ENCODE measurements at places on chromosomes 7 and 10.
A peak's percentile ranks its signal among the peaks of the same experiment; 100 is the strongest.

- no peak for DNase-seq
Measured at GRCh38 chr7:151454932-151455530, 15.1 kb upstream of the CRYGN start.

DNA sequence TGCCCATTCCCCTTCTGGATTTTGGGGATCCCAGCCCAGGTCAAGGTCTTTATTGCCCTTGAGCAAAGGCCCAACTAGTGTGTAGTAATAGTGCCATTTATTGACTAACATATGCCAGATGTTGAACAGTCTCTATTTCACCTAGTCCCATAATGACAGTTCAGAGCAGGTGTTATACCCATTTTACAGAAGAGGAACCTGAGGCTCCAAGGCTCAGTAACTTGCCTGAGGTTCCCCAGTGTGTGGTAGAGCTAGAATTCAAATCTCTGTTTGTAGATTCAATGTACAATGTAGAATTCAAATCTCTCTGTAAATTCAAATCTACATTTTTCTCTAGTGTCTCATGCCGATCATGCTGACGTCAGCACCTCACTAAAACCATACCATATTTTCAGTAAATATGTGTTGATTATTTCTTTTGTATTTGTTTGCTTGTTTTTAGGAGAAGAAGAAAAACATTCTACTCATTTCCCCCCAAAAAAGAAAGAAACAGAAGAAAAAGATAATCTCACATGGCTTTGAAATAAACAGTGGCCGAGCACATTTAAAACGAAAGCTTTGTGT, 329.7 kb downstream of the PRPF18 start:
- no peak for DNase-seq

GRCh38 chr7:99789441-99790070, 5.6 kb upstream of the CYP3A4 start:
- DNase-seq, result no peak

GRCh38 chr7:132009778-132010177, 453.4 kb upstream of the PODXL start:
- DNase-seq, result no peak

- no peak for DNase-seq
Measured at GRCh38 chr7:93429563-93429962, 145.0 kb downstream of the CALCR start.

DNA sequence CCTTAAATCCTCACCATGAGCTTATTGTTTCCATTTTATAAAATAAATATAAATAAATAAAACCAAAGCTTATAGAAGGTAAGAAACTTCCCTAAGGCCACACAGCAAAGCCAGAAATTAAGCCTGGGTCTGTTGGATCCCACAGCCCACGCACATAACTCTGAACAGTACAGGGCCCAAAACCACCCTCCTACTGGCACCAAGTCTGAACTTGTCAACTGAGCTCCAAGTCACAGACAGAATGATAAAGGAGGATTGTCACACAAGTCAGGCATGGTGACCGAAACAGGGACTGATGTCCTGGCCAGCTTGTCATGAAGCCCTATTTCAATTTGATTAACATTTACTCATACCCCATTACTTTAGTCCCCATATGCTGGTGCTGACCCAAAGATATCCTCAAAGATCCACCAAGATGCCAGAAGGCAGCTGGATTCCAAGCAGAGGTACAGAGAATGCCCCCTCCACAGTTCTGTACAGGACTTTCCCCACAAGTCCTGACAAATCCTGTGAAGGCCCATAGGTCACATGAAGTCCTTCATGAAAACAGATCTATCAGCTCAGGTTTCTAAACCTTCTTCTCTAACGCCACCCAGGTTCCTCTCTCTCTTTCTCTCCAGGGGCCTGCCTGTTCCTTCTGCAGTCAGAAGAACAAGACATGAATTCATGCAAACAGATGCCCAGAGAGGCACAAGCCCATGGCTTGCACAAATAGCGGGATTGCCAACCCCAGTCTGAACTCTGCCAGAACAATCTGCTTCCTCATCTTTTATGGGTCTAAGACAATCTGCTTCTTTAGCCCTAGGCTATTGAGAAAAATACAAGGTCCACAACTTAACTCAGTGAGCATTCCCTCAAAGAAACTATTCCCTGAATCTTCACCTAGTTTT, 60.9 kb downstream of the GLI3 start:
- DNase-seq, result peak; percentile 46

- no peak for DNase-seq
Measured at GRCh38 chr7:79504607-79505389, 51.3 kb upstream of the MAGI2 start.

All from osteoblast (primary cell).